ENCODE measurements at places on chromosomes 13 and 19.
A peak's percentile ranks its signal among the peaks of the same experiment; 100 is the strongest.

GRCh38 chr13:80510686-80511085 is 169.8 kb upstream of the SPRY2 start:
- no peak for DNase-seq

DNA sequence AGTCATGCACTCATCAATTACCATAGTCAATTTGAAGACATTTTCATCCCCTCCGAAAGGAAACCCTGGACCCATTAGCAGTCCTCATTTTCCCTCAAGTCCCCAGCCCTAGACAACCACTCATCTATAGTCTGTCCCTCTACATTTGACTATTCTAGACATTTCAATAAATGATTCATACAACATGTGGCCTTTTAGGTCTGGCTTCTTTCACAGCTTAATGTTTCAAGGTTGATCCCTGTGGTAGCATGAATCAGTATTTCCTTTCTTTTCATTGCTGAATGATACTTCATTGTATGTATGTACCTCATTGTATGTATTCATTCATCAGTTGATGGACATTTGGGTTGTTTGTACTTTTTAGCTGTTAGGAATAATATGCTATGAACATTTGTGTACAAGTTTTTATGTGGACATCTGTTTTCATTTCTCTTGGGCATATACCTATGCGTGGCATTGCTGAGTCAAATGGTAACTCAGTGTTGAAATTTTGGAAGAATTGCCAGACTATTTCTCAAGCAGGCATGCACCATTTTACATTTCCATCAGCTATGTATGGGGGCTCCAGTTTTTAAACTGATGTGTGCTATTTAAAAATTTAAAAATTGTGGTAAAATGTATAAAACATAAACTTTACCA is 18.4 kb downstream of the SPATA13 start:
- DNase-seq: no peak

DNA sequence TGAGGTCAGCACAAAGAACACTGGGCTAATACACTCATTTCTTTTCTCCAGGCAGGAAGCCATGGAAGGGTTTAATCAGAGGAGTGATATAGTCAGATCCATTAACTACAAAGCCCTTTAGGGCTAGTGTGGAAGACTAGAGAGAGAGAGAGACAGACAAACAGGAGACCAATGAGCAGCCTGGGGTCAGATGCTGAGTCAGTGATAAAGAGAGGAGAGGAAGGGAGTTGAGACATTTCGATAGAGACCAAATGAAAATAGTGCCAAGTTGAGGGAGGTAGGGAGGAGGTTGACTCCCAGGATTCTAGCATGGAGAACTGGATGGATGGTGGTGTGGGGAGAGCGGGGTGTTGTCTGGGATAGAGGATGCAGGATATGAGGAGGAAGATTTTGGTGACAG is 18.2 kb downstream of the ZNF473 start:
- DNase-seq: no peak

- peak; percentile 61 for DNase-seq
Observed at GRCh38 chr19:4524808-4525562, 6.7 kb upstream of the PLIN4 start.

DNA sequence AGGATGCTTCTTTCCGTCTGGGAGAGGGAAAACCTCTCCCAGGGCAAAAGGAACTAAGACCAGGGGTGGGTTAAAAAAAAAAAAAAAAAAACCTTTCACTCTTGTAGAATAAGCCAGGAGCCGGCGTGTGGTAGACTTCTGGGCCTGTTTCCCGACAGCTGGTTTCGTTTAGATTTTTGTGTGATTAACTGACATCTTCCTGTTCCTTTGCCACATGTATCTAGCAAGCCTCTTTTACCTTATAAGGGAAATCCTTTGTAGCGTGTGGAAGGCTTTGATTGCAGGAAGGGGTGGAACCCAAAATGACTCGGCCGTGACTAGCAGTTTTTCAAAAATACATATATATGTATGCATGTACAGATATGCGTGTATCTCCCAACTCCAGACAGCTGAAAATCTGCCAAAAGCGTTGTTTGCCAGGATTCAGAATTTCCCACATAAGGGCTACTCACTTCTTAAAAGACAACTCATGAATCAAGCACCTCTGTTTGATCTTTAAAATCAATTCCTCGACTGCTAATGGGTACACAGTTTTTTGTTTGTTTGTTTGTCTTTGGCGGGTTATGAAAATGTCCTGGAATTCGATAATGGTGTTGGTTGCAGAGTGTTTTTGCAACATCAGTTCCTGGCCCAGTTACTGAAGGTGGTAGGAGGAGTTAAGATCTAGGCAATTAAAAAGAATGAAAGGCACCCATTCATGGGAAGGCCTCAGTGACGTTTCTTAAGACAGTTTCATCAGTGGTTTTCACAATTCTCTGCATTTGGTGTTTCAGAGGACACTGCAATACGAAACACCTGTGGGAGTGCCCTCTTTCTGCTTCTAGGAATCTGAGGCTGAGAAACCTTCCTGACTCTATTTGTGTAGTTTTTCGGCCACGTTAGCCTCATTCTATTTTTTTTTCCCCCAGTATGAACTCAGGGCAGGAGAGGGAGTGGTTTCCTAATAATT is 2.7 kb downstream of the TPM4 start:
- peak; percentile 75 for DNase-seq

DNA sequence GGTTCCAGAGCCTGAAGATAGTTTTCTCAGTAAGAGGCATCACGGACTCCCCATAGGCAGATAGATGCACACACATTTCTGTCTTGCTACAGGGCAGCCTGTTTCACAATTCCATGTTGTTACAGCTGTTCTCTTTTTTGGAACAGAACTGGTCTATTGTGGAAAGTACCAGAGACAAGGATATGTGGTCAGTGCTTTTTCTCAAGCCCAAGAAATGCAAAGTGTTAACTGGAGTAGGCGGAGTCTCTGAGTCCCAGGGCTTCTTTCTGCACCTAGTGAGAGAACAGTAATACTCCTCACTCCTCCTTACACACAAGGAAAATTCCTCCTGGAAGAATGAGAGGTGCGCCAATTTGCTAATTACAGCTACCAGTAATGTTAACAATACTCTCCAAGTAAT is 141.6 kb upstream of the ARGLU1 start:
- DNase-seq: no peak

DNA sequence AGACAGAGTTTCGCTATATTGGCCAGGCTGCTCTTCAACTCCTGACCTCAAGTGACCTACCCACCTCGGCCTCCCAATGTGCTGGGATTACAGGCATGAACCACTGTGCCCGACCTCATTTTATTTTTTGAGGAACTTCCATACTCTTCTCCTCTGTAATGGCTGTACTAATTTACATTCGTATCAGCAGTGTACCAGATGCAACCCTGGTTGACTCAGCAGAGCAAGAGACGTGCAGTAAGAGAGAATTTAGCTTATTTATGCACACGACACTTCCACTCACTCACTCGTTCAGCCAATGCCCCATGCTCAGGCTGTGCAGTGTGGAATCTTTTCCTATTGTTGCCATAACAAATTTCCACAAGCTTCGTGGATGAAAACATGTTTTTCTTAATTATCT is 6.9 kb downstream of the KIR3DL3 start:
- no peak for DNase-seq

GRCh38 chr19:53881482-53882390 is at the start of gene PRKCG:
Gene PRKCG, plus strand, starts transcription at chr19:53882197. Its CDS starts 298 bp downstream, at chr19:53882495.
- DNase-seq: peak; percentile 70

- DNase-seq: no peak
Observed at GRCh38 chr13:95209109-95209508, 92.1 kb downstream of the ABCC4 start.

DNA sequence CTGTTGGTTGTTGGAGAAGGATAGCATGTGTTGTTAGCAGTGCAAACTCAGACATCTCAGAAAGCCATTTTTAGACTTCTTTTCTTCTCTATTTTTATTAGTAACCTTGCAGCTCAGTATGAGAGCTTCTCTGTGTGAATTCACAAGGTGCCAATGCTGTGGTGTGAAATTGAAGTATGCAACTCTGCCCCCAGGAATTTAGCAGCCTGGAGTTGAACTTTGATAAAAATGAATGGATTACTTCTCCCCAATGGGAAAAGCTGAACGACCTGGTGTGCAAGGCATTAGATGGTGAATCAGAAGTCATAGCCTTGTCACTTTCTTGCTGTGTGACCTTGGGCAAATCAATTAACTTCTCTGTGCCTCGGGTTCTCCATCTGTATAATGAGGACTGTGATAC is 512.3 kb upstream of the PCDH9 start:
- DNase-seq: no peak

GRCh38 chr19:47540748-47541147 is 25.9 kb upstream of the NAPA start:
- no peak for DNase-seq

- no peak for DNase-seq
Observed at GRCh38 chr19:21317821-21318220, 11.4 kb downstream of the ZNF708 start.

DNA sequence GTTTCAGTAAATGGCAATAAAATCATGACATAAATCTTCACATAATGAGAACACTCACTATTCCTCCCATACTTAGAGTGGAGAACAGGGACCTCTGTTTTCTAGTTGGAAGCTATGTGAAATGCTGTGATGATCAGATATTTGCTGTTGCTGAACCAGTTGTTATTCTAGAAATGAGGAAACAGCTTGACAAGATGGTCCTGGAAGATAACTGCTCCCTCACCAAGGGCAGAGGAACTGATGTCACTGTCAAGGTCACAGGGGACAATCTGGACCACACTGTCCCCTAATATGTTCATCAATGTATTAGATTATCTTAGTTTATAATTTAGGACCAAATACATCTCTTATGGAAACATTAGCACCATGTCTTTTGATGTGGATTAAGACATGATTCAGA is 1173.3 kb downstream of the PCDH17 start:
- no peak for DNase-seq

- no peak for DNase-seq
Observed at GRCh38 chr19:16764280-16764679, 44.6 kb downstream of the NWD1 start.

- DNase-seq: no peak
Observed at GRCh38 chr13:71830323-71830722, 36.7 kb downstream of the DACH1 start.

DNA sequence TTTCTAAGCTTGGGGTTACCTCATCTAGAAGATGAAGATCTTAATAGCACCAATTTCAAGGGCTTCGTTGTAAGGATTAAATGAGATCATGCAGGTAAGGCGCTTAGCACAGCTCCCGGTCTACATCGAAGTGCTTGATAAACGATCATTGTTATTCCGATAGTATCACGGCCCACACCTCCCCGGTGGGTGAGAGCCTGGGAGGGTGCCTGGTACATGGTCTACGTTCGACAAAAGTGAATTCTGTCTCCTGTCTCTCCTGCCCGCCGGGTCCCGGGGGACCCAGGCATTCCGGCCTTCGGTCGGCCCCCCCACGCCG is 501 bp upstream of the MYH14 start:
- DNase-seq: no peak

DNA sequence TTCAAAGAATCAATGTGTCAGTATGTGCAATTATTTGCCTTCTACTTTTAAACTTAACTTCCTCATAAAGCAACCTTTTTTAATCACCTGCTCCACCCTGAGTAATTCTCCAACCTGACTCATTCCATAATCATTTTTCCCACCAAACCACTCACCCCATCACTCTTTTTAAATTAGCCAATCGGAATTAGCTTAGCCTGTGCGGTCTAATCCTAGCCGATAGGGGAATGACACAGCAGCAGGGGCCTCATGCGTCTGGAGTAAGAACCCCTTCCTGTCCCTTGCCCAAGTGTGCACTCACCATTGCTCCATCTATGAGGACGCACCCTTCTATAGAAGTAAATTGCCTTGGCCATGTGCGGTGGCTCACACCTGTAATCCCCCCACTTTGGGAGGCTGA is 27.4 kb upstream of the ZNF83 start:
- DNase-seq: no peak

DNA sequence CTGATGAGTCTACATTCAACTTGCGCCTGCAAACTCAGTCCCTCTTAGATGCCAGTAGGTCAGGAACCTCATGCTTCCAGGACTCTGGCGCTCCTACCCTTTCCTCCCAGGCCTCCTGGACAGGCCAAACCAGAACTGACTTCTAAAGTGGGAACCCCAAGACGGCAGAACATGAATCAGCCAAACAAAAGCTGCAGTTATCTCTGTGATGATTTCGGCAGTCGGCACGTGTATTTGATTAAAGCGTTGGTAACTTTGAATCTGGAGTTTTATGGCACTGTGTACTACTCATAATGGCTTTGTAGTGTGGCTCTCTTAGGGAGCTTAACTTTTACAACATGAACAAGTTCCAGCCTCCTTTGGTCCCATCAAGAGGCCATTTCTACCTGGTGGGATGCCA is 13.7 kb downstream of the ACTN4 start:
- no peak for DNase-seq

- DNase-seq: no peak
Observed at GRCh38 chr13:77099415-77099814, 72.5 kb upstream of the FBXL3 start.

DNA sequence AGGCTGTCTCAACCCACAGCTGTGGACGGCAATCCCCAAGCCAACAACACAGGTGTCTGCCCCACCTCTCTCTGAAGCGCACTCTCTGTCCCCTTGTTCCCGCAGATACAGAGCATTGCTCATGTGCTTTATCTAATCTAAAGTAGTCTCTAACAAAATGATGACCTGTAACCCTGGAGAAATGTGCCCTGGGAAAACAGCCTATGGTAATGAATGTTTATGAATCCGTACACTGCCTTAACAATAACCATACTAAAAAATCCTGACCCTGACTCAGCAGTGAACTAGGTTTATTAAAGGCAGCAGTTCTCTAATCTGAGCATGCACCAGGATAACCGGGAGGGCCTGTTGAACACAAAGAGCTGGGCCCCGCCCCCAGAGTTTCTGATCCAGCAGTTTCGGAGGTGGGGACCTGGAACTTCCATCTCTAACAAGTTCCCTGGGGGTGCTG is 50.7 kb upstream of the SLC15A1 start:
- DNase-seq: no peak

DNA sequence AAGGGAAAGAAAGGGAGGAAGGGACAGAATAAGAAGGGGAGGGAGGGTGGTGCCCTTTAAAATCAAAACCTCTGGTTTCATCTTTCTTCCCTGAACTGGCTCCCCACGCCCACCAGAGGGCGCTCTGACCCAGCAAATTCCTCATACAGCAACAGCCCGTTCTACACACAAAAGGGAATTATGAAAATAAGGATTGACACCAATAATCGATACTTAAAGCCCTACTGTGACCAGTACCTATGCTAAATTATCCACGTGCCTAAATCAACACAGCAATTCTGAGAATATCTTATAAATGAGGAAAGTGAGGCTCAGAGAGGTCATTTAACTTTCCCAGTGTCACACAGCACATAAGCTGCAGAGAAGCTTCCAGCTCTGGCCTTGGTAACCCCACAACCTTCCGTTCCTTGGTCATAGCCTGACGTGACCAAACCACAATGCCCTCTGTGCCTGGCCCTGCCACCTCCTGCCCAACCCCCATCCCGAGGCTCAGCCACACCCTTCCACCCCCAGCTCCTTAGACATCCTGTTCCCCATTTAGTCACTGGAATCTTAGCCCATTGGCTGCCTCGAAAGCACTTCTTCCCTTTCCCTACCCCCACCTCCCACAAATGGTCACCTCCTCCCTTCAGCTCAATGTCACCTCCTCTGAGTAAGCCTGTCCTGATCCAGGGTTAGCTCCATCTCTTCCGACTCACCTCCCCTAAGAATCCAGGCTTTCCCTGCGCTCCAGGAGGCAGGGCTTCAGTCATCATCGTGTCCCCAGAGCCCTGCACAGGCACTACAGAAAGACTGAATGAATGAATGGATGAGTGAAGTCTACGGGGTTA is 34.2 kb upstream of the PNMA8B start:
- DNase-seq: peak; percentile 79

- DNase-seq: no peak
Observed at GRCh38 chr13:81058916-81059290, 718.0 kb upstream of the SPRY2 start.

- no peak for DNase-seq
Observed at GRCh38 chr19:55165952-55166529, 372 bp downstream of the DNAAF3 start.

- no peak for DNase-seq
Observed at GRCh38 chr13:51499841-51500240, 47.0 kb upstream of the INTS6 start.

All from naive thymus-derived CD8-positive, alpha-beta T cell (primary cell).